ENCODE measurements at places on chromosomes 4 and X.

GRCh38 chr4:183384516-183384915 is 59.9 kb upstream of the CDKN2AIP start:
- DNase-seq, result no peak

GRCh38 chr4:165971933-165972332 is 98.9 kb downstream of the TLL1 start:
- no peak for DNase-seq

DNA sequence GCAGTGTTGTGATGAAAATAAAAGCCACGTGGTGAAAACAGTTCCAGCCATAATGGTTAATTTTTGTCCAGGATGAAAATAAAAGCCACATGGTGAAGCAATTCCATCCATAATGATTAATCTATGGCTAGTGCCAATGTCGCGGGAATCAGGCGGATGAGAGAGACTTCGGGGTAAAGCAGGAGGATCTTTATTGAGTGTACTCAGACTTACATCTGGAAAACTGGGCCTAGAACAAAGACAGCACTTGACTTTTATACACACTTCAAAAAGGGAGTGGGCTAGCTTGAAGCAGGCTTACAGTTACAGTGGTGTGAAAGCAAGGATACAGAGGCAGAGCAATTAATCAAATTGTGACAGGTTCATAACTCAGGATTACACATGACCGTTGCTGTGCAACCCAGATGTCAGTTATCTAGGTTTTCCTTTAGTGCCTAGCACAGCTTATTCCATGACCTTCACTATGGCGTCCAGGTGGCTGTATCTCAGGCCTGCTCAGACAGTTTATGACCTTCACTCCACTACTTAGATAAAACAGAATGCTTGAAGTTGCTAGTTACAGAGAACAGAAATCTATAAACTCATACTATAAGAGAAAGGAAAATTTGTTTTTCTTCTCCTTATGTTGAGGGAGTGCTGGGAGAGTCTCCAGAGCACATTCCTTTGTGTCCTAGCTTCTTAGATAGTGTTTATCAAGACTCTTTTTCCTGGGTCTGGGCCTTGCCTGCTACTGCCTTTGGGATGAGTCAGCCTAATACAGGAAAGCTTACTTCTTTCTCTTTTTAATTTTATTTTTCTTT is 5.9 kb upstream of the PLA2G12A start:
- DNase-seq, result no peak

DNA sequence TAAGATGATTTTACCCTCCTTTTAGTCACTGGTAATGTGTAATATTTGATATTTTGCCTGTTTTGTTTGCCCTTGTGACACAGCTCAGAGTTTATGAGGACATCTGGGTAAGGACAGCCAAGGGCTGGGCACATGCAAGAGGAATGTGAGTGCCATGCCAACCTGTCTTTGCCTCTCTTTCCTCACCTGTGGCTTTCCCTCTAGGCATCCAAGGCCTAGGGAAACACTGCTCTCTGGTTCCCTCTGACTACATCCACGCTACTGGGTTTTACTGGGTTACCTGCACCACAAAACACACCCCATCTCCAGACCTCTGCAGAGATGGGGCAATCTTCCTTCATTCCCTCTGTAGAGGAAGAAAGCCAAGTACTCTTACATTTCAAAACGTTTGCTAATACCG is 7.7 kb downstream of the HPGDS start:
- DNase-seq, result no peak

DNA sequence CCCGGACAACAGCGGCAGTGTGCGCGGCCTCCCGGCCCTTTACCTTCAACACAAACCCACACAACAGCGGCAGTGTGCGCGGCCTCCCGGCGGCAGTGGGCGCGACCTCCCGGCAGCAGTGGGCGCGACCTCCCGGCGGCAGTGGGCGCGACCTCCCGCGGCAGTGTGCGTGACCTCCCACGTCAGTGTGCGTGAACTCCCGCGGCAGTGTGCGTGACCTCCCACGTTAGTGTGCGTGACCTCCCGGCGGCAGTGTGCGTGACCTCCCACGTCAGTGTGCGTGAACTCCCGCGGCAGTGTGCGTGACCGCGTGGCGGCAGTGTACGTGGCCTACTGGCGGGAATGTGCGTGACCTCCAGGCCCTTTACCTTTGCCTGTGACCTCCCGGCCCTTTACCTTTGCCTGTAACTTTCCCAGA is 576.6 kb upstream of the FRG1 start:
- no peak for DNase-seq

- no peak for DNase-seq
Observed at GRCh38 chr4:30912098-30912714, 192.0 kb downstream of the PCDH7 start.

- DNase-seq, result peak; percentile 30
Observed at GRCh38 chrX:19382555-19383145, 38.9 kb downstream of the PDHA1 start.
